ENCODE measurements at places on chromosomes 5 and 9. TPM values are rescaled to one million over a fixed set of nuclear protein-coding genes. Genes with fewer than 3 reads are reported as not detected.

Gene FBN2
- polyA plus RNA-seq = 0.10 TPM

Gene SPARC
- polyA plus RNA-seq = 104 TPM

Gene DIRAS2
- polyA plus RNA-seq = 0.14 TPM

Gene N4BP3
- not detected for polyA plus RNA-seq

Gene TRMT10B
- polyA plus RNA-seq = 3.9 TPM

Gene PGM5
- polyA plus RNA-seq = 0.63 TPM

Gene PITX1
- 0.02 TPM for polyA plus RNA-seq

Gene TAF11L4
- polyA plus RNA-seq = not detected

- DNase-seq = no peak
Observed at GRCh38 chr5:61523073-61523472, 191.0 kb downstream of the ZSWIM6 start.

- DNase-seq = no peak
Observed at GRCh38 chr5:138664276-138664943, 88.8 kb upstream of the CTNNA1 start.

GRCh38 chr5:88938488-88938887 is 55.5 kb upstream of the MEF2C start:
- no peak for DNase-seq

DNA sequence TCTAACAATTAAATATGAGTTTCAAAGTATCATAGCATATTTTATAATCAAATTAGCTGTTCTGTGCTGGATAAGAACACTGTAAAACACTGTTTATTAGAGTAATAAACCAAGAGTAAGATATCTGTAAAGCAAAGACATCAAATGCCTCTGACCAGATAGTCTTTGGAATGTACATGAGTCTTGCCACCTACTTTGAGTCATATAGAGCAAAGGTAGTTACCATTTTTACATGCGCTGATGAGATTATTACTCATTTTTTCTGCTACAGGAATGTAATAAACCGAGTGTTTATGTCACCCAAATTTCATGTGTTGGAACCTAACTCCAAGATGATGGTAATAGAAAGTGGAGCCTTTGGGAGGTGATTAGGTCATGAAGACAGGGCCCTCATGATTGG is 654.5 kb downstream of the CETN3 start:
- DNase-seq = no peak

DNA sequence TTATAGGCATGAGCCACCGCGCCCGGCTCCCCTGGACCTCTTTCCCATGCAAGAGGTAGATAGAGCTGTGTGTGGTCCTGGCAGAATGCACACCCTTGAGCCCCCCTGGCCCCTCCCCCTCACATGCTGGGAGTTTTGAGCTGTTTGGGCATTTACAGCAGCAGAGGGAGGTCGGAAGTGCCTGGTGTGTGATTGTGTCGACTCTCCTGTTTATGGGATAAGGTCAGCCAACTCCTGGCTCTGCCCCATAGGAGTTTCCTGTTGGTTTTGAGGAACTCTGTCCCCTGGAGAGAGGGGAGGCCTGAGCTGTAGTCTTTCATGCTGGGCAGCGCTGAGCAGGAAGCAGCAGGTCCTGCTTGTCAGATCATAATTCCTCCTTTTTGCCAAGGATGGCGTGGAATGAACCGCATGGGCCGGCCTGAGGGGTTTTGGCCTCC is 6.0 kb downstream of the LRRC8A start:
- no peak for DNase-seq

GRCh38 chr5:149372932-149373331 is 6.2 kb downstream of the IL17B start:
- DNase-seq = no peak

DNA sequence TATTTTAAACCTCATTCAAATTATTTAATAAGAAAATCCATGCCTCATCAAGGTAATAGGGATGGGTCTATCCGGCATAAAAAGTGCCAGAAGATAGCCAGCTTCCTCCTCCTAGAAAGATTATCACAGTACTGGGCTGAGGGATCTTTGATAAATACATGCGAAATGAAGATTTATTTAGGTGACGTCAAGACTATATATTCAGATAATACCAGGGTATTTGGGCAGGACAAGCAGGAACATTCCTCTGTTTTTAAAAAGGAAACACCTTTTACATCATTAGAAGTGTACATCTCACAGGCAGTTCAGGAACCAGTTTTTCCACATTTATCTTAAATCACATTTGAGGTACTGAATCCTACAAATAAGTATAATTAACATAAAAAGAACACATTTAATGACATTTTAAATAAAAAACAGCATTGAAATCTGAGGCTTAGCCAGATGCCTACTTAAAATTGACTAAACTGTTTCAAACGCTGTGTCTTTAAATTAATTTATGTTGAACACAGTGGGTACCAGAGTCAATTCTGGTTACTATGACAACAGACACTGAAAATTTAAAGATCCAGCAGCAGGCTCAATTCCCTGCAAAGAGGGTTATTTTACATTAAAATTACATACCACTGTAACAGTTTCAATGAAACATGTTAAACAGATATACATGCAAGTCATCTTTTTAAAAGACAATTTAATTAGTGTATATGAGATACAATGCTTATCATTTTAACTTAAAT is 124.7 kb upstream of the SLCO6A1 start:
- no peak for DNase-seq

DNA sequence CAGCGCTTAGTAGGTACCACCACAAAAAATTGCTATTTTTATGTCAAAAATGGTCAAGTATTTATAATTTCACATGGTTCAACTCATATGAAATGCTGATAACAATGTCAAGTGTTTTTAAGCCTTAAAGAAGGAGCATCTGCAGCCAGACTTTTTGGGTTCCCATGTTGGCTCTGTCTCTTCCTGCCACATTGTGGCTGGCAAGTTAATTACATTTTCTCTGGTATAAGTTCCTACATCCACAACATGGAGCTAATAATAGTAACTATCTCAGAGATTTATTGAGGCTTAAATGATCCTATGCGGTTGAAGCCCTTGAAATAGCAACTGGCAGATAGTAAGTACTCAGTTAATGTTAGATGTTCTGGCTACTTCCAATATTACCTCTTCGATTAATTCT is 5.4 kb downstream of the ATP10B start:
- DNase-seq = no peak

GRCh38 chr5:181050016-181050415 is 9.9 kb downstream of the BTNL9 start:
- no peak for DNase-seq

- no peak for DNase-seq
Observed at GRCh38 chr5:66511491-66511890, 84.7 kb upstream of the MAST4 start.
